ENCODE measurements at places on chromosomes 4 and X. TPM values are rescaled to one million over a fixed set of nuclear protein-coding genes. Genes with fewer than 3 reads are reported as not detected.

The BCORL1 gene
- 18.2 TPM for polyA plus RNA-seq

The BRS3 gene
- 0.03 TPM for polyA plus RNA-seq

GRCh38 chrX:103565197-103565596 is 20.1 kb upstream of the TCEAL4 start:
- no peak for DNase-seq

- peak; percentile 47 for DNase-seq
Observed at GRCh38 chr4:6327220-6327917, 57.7 kb downstream of the WFS1 start.

- DNase-seq, result peak; percentile 47
Observed at GRCh38 chr4:3387943-3388361, 53.8 kb upstream of the HGFAC start.

The PASD1 gene
- polyA plus RNA-seq, result not detected

DNA sequence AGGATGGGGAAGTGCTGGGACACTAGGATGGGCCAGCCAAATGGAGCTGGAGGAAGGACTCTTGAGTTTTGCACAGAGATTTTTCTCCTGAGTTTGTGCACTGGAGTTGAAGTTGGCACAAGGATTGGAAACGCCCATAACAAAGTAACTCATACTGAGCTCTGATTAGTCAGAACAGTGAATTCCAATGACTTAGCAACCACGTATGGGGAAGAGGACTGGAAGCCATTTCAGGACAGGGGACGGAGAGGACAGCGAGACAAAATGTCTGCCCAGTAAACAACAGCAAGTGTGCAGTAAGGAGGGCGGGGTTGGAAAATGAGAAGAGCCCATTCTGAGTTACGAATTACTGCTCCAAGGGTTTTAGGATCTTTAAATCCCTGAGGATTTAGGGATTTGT is 5.9 kb downstream of the RIPPLY1 start:
- no peak for DNase-seq

The PUDP gene
- polyA plus RNA-seq, result 25.9 TPM

The TRIM61 gene
- polyA plus RNA-seq, result 6.0 TPM

The CXCL11 gene
- polyA plus RNA-seq, result 0.30 TPM

The SOX3 gene
- not detected for polyA plus RNA-seq

- DNase-seq, result no peak
Observed at GRCh38 chr4:115515772-115516171, 402.4 kb upstream of the NDST4 start.

DNA sequence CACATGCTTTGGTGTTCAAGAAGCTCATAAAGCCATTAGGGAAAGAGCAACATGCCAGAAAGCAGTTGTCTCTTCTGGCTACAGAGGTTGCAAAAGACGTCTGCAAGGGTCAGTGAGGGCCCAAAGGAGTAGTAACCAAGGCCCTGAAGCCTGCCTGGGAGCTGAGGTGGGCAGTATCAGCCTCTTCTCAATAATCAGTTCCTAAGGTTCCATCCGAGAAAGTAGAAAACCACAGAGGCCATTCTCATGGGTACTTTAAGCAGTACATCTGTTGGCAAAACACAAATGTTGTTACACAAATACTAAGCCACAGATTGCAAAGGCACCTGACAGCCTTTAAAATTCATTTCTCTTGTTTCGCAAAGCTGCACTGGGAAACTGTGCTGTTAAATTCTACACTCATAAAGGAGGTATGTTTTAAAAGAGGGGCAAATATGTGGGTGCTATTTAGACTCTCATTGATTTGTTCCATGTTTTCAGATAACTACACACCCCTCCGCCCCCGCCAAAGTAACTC is 37.7 kb downstream of the MECP2 start:
- DNase-seq, result no peak

The MAGEE2 gene
- polyA plus RNA-seq, result 0.37 TPM

GRCh38 chrX:21723084-21723483 is 34.8 kb downstream of the SMPX start:
- no peak for DNase-seq

The UCP1 gene
- polyA plus RNA-seq, result not detected

Data from large intestine (tissue), 12 donors.